Epithelial cell of alveolus of lung (primary cell): ENCODE measurements at places on chromosomes 7 and 10. TPM values are rescaled to one million over a fixed set of nuclear protein-coding genes. Genes with fewer than 3 reads are reported as not detected.

Gene RSPH10B
- not detected in 2 replicates for total RNA-seq

Gene ADCYAP1R1
- not detected in 2 replicates for total RNA-seq

Gene PRSS2
- total RNA-seq, result 2.9 and 34.8 TPM in 2 replicates

Gene MMD2
- total RNA-seq, result not detected in 2 replicates

Gene SPDYE16
- not detected in 2 replicates for total RNA-seq

Gene TMEM196
- total RNA-seq, result 0.24 TPM in 1 of 2 replicates, not detected in the other

Gene POLR2J2
- 0.40 TPM in 1 of 2 replicates, not detected in the other for total RNA-seq

Gene MYOF
- 34.6 and 103 TPM in 2 replicates for total RNA-seq

Gene ZCWPW1
- total RNA-seq, result 0.52 and 1.8 TPM in 2 replicates

Gene AIMP2
- 40.4 and 74.5 TPM in 2 replicates for total RNA-seq
